ENCODE measurements at places on chromosomes 7 and 10.

- DNase-seq, result no peak
Observed at GRCh38 chr7:22452960-22453558, 46.9 kb downstream of the STEAP1B start.

DNA sequence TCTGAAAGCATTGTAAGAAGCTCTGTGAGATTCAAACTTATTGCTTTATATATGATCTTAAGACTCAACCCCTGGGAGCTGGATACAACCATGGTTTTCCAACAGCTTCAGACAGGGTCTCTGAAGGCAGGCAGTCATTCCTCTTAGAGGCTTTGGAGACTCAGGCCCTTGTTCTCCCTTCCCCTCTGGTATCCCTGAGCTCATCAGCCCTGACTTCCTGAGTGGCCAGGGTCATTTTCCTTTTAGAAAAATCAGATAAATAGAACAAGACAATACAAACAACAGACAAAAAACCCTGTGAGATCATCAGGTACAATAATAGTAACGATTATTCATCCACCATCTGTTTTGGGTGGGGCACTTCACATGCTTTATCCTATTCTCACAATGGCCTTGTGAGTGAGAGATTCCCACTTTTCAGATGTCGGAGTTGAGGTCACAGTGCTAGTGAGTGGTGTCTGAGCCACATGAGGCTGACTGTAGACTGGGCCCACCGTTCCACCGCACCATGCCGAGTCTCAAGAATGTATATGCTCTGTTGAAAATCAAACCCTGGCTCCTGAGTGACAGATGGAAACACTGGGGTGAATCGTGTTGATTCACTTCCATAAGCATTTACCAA, 144.2 kb downstream of the CXCL12 start:
- no peak for DNase-seq

DNA sequence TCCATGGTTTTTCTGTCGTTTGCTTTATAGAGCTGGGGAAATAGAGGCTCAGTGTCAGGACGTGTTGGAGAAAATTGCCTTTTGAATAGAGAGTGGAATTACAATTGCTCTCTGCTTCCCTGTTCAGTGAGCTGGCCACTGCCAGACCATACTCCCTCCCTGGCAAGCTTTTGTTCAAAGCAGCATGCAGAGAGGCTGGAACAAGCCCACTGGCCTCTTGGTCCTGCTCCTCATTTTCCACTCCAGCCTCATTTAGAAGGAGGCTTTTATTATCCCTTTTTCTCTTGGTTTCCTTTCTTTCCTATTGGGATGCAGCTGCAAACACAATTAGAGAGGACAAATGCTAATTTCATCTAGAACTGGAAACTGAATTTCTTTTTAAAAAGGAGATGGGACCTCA, 302.2 kb upstream of the PODXL start:
- DNase-seq, result no peak

DNA sequence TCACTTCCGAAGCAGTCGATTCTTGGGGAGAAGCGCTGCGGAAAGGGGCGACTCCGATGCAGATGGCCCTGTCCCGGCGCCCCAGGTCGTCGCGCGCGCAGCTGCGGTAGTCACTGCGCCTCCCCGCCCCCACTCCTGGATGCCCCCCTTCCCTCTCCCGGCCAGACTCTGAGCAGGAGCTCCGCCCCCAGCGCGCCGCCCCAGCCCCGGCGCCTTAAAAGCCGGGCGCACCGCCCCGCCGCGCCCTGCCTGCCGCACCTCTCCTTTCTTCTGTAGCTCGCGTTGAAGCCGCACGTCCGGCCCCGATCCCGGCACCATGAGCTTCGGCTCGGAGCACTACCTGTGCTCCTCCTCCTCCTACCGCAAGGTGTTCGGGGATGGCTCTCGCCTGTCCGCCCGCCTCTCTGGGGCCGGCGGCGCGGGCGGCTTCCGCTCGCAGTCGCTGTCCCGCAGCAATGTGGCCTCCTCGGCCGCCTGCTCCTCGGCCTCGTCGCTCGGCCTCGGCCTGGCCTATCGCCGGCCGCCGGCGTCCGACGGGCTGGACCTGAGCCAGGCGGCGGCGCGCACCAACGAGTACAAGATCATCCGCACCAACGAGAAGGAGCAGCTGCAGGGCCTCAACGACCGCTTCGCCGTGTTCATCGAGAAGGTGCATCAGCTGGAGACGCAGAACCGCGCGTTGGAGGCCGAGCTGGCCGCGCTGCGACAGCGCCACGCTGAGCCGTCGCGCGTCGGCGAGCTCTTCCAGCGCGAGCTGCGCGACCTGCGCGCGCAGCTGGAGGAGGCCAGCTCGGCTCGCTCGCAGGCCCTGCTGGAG, at the start of gene INA:
INA (plus strand) TSS at position 243 of the 817 bp plus-strand sequence; CDS start at position 317, 74 bp downstream.
- DNase-seq, result no peak

DNA sequence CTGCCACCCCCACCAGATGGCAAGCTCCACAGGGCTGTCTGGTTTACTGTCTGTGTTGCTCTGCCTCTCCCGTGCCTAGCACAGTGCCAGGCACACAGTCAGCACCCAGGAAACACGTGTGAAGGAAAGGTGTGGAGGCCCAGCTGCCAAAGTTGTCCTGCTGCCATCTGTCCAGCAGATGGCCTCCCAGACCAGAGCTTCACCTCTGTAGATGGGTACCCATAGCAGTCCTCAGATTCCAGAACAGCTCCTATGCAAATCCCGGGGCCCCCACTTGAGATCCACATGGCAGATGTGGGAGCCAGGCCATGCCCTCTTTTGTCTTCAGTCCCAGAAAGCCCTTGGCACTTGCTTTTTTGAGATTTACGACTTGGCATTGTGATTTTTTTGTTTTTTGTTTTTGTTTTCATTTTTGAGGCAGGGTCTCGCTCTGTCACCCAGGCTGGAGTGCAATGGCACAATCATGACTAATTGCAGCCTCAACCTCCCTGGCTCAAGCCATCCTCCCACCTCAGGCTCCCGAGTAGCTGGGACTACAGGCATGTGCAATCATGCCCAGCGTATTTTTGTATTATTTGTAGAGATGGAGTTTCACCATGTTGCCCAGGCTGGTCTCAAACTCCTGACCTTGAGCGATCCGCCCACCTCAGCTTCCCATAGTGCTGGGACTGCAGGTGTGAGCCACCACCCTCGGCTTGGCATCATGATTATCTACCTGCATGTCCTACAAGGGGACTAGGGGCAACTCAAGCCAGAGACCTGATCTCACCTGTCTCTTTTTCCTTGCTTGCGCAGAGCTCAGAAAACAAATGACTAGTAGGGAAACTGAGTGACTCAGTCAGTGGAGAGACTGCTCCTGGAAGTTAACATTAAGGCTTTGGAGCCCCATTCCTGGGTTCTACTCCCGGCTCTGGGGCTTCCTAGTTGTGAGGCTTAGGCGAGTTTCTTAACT, 16.9 kb upstream of the PALD1 start:
- DNase-seq, result peak; percentile 52

GRCh38 chr10:97549587-97550322, 22.8 kb upstream of the ANKRD2 start:
- DNase-seq, result no peak

DNA sequence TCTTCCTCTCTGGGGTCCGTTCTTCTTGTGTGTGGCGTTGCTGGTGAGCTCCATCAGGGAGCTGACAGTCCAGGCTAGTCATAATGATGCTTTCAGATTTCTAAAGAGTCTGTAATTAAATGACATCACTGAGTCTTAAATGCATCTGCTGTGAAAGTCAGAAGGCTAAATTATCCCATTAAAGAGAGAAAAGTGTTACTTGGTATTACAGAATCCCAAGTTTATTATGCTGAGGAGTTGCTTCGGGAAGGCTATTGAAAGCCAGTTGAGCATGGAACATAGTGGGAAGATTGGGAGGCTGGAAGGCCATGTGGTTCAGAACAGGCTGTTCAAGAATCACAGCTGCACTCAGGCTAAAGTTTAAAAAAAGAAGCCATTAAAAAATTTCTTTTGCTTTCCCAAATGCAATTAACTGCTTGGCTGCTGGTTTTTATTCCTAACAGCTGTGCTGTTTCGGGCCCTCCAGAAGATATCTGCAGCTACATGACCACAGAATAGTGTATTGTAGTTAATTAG, 342.6 kb upstream of the LRGUK start:
- no peak for DNase-seq

GRCh38 chr10:100433253-100434240, 29.3 kb upstream of the WNT8B start:
- peak; percentile 96 for DNase-seq

DNA sequence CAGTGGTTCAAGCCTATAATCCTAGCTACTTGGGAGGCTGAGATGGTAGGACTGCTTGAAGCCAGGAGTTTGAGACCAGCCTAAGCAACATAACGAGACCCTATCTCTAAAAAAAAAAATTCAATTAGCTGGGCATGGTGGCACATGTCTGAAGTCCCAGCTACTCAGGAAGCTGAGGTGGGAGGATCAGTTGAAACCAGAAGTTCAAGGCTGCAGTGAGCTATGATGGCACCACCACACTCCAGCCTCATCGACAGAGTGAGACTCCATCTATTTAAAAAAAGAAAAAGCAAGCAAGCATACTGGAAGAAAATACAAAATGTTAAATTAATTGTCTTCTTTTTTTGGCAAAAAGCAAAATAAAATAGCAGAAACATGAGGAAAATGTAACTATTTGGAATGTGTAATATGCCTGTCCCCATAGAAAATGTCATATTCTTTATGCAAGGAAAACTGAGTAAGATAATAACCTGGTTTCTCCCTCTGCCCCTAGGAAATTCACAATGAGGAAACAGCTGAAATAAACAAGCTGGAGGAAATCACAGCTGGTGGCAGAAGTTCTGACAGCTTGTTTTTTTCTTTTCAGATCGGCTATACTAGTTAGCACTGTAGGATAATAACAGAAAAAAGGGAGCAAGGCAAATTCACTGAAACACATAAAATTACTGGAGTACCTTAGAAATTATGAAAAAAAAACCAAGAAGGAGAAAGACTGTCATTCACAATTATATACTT, 48.5 kb downstream of the HERPUD2 start:
- DNase-seq, result no peak

GRCh38 chr10:68560943-68561864, 1.1 kb downstream of the TET1 start:
- DNase-seq, result no peak

GRCh38 chr10:88913788-88914187, 33.7 kb downstream of the STAMBPL1 start:
- DNase-seq, result no peak

DNA sequence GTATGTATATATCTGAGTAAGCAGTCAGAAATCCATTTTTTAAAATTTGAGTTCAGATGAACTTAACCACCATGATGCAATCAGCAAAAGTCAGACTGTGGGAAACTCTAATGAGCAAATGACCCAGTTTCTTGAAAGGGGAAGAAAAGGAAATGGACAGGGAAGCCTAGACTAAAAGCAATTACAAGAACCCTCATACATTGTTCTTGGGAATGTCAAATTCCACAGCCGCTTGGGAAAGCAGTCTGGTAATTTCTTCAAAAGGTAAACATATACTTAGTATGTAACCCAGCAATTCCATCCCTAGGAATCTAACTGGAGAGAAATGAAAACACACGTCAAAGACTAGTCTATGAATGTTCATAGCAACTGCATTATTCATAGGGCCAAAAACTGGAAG, 16.4 kb upstream of the FOXK1 start:
- no peak for DNase-seq

DNA sequence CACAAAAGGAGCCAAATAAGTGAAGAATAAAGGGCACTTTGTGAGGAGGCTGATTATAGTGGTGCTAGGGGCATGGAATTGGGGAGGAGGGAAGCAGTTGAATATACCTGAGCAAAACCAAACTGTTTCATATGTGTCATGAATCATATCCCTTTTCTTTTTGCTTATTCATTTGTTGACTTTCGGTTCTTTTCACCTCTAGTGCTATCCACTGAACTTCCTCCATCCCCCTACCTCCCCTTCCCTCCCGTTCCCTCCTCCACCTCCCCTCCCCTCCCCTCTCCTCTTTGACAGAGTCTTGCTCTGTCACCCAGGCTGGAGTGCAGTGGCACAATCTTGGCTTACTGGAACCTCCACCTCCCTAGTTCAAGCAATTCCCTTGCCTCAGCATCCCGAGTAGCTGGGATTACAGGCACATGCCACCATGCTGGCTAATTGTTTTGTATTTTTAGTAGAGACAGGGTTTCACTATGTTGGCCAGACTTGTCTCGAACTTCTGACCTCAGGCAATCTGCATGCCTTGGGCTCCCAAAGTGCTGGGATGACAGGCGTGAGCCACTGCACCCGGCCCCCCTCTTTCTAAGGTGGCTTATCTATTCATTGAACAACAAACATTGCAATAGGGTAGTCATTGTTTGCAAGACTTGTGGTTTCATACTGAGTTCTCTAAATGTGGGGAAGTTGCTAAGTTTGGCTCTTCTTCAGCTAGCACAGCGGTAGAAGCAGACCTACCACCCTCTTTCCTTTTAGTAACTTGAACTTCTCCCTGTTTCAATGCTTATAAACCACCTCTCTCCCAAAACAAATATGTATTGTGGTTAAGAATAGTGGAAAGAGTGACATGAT, 150.4 kb upstream of the PRPS1L1 start:
- no peak for DNase-seq

GRCh38 chr7:17236603-17237002, 61.8 kb upstream of the AHR start:
- no peak for DNase-seq

- DNase-seq, result no peak
Observed at GRCh38 chr7:71009636-71010035, 122.3 kb upstream of the GALNT17 start.

- DNase-seq, result no peak
Observed at GRCh38 chr7:92872701-92873100, 36.3 kb upstream of the CDK6 start.

GRCh38 chr10:98959379-98959778, 276.3 kb downstream of the HPSE2 start:
- DNase-seq, result no peak

DNA sequence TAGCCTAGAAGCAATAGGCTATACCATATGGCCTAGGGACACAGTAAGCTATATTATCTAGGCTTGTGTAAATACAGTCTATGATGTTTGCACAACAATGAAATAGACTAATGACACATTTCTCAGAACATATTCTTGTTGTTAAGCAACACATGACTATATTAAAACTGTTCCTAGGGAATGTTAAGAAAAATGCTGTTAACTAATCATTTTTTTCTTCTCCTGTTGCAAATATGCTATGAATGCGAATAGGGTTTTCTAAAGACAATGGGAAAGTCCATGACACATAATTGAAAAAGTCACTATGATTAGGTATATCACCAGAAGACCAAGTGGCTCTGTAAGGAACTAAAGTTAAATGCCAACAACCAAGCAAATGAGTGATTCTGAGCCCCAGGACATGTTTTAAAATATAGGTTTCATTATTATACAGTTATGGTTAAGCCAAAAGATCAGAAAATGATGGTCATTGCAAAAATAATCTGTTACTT, 454.0 kb upstream of the SORCS1 start:
- no peak for DNase-seq

GRCh38 chr10:34710391-34710751, 104.7 kb downstream of the PARD3 start:
- no peak for DNase-seq

GRCh38 chr7:156360835-156361234, 279.7 kb upstream of the RNF32 start:
- no peak for DNase-seq

GRCh38 chr10:124978376-124978725, 36.4 kb downstream of the ZRANB1 start:
- no peak for DNase-seq
